Anterior cingulate cortex (tissue), 58 donors: ENCODE measurements at places on chromosomes 11 and 22.

GRCh38 chr11:57499983-57500461, 15.5 kb downstream of the SLC43A1 start:
- DNase-seq = no peak

DNA sequence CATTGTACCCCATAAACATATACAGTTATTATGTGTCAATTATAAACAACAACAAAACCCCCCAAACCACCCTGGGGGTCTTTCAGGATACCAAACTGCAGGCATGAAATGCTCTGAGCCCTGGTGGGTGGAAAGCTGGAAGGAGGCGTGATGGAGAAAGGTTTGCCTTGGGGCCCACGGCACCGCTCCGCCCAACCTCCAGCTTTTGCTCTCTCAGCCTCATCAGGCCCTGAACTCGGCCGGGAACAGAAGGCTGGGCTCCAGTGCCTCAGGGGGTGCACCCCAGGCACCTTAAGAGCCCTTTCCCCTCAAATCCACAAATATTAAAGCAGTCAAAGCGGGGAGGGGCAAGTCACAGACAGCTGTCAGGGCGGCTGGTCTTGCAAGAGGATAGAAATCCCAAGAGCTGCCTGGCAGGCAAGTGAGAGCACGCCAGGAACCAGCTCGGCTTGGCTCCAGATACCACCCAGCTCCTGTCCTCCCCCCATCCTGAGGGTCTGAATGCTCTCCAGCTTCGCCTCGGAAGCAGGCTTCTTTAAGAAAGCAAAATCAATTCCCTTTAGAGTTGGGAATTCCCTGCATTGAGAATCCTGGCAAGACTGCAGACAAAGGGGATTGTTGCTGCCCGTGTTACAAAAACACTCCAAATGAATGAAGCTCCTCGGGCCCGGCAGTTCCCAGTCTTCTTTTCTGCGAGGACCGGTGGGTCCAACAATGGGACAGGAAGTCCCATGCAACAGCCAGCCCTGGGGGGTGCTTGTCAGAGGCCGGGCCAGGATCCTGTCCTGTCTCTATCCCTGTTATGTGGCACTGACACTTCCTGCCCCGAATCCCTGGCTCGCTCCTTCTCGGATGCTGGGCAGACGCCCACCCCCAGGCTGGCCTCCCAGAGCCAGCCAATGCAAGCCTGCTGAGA, 80.8 kb downstream of the NAT10 start:
- DNase-seq = no peak

DNA sequence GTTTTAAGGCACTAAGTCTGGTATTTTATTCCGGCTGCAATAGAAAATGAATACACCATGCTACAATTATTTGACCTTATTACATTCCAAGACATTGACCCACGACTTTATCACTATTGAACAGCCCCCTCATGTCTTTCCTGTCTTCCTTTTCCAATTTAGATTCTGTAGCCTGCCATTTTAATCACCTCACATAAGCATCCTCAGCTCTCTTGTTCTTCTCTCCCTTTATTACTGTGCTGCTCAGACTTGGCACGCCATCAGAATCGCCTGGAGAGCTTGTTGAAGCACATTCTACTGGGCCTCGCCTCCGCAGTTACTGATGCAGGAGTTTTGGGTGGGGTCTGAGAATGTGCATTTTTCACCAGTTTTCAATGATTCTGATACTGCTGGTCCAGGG, 38.7 kb upstream of the SWAP70 start:
- no peak for DNase-seq

- no peak for DNase-seq
Observed at GRCh38 chr11:88814076-88814475, 251.7 kb downstream of the GRM5 start.

GRCh38 chr11:75078233-75078632, 18.4 kb downstream of the OR2AT4 start:
- DNase-seq = no peak

- no peak for DNase-seq
Observed at GRCh38 chr11:25449091-25449490, 882.8 kb upstream of the ANO3 start.

DNA sequence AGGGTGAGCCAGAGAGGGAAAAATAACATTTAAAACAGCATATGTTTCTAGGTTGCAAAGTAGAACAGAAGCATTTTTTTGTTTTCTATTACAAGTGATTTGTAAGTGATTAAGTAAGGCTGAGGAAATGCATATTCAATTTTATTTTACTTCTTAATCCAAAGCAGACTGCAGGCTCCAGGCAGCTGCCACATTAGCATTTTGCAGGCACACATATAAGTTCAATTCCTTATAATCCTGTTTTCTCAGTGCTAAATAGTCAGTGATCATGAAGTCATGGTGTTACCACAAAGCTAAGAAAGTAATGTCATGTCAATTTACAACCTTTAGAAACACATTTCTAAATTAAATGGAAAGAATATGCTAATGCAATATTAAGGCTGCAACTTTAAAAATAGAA, 149.8 kb downstream of the CNTN5 start:
- no peak for DNase-seq

- DNase-seq = no peak
Observed at GRCh38 chr11:82731691-82732277, 1.9 kb downstream of the FAM181B start.

- DNase-seq = no peak
Observed at GRCh38 chr11:72625691-72626413, 48.4 kb downstream of the PDE2A start.
